ENCODE measurements at places on chromosomes 13 and 19.

DNA sequence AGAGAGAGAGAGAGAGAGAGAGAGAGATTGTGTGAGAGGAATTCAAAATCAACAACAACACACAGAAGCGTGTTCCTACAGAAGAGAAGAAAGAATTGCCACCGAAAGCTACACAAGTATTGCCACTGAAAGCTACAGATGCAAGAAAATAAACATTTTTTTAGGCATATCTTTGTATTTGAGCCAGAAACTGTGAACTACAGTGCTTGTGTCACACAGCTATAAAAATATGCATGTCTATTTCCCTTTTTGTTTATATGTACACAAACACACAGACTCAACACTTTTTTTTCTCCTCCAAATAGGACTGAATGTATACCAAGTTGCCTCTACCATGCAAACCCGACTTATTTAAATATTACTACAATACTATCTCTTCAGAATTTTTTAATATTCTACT, 290.4 kb downstream of the SLITRK5 start:
- no peak for DNase-seq

DNA sequence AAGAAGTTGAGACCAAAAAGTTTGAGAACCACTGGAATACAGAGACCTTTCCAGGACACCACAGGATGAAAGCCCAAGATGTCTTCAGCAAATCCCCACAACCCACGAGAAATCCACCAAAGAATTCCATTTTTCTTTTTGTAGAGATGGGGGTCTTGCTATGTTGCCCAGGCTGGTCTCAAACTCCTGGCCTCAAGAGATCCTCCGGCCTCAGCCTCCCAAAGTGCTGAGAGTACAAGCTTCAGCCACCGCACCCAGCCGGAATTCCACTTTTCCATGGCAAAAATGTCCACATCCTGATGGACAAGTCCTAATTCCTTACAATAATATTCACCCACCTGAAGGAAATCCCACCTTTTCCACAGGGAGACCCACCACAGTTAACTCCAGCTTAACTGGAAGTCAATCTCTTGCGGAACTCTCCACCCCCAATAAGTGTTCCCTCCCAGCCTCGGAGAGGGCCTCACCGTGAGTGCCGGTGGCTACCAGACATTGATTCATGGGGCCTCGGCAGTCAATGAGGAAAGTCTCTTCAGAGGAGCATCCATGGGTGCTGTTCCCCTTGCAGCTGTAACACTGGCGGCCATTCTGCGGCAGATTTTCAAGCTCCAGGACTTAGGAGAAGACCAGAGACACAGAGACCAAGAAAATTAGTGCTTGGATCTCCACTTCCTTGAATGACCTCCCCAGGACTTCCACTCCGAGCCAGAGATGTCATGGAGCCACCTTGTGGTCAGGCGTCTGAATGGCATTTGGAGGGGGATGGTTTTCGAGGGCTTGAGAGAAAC, 12.3 kb upstream of the CADM4 start:
- DNase-seq, result no peak

DNA sequence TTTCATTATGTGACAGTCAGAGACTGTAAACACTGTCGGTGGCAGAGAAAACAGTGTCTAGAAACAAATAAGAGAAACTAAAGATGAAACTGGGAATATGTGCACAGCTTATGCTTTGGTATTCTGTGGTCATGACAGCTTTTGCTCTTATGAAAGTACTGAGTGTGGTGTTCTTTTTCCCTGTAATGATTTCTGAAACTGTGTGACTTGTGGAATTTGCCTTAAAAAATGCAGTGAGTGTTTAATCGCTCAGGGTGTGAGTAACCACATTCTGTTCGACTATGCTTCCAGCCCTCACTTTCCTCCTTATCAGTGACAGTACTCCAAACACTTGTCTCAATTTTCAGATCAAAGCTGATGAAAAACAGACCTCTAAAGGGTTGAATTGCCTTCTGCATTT, 66.9 kb upstream of the DIAPH3 start:
- DNase-seq, result no peak

DNA sequence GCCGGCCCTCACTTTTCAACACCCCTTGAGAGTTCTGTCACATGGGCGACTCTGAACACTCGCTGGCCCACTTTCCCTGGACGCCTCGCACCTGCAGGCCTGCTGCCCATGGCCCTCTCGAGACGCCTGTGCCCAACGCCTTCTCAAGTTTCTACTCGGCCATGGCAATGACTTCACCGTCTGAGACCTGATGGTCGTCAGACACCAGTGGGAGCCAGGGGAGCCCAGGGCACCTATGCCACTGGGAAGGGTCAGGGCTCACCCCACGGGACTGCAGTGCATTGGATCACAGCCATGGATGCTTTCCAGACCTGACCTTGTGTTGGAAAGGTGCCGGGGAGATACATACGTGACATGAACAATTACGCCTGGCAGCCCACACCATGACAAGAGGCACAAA, 60.1 kb downstream of the KLF2 start:
- DNase-seq, result no peak

- no peak for DNase-seq
Observed at GRCh38 chr19:3024870-3025548, 4.1 kb downstream of the TLE2 start.

GRCh38 chr19:5286465-5287029, 54.1 kb downstream of the PTPRS start:
- no peak for DNase-seq

DNA sequence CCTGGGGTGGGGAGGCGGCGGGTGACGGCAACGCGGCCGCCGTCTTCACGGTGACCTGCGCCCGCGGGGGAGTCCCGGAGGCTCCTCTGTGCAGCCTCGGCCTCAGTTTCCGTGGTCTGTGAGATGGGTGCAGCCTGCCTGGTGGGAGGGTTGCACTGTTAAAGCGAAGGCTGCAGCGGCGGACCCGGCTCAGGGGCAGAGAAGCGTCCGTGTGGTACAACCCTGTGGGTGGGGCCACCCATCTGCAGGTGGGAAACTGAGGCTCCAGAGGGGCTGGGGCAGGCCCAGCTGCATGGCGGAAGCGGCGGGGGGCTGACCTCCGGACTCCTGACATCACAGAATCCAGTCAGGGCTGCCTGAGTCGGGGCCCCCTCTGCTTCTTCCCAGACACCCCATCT, 481 bp downstream of the FGF22 start:
- DNase-seq, result no peak

DNA sequence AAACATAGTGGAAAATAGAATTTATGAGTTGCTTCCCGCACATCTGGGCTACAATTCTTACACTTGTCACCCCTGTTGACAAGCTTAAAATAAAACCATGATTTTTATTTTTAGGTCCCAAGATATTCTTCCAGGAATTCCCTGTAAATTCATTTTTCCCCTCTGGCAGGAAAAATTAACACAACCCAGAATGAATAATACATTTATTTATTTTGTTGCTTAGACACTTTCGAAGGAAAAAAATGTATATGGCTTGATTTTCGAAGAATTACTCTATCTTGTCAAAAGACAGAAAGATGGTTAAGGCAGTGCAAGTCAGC, 74.4 kb downstream of the LHFPL6 start:
- no peak for DNase-seq

DNA sequence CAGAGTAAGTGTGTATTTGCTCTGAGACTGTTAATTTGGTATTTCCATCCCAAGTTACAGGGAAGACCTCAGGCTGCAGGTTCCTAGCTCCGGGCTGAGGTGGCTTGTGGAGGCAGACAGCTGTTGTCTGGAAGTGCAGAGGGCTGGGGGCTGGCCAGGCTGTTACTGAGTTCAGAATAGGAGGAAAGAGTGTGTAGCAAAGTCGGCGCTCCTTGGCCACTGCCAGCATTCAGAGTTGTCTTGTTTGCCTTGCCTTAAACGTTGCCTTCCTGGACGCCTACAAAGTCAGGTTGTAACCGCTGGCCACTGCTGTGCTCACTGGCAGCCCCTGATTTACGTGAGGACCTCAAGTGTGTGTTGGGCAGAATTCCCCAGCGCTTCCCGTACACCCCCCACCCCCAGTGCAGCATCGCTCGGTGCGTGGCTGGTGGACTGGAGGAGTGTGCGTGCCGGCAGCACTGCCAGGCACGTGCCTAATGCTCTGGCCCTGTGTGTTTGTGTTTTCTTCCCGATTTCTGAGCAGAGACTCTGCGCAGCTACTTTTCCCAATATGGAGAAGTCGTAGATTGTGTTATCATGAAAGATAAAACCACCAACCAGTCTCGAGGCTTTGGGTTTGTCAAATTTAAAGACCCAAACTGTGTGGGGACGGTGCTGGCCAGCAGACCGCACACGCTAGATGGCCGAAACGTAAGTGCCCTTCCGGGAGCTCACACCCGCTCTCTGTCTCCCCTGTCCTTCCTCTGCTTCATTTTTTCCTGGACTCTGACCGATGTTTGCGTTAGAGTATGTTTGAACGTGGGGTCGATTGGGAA, 10.5 kb downstream of the DAZAP1 start:
- no peak for DNase-seq

DNA sequence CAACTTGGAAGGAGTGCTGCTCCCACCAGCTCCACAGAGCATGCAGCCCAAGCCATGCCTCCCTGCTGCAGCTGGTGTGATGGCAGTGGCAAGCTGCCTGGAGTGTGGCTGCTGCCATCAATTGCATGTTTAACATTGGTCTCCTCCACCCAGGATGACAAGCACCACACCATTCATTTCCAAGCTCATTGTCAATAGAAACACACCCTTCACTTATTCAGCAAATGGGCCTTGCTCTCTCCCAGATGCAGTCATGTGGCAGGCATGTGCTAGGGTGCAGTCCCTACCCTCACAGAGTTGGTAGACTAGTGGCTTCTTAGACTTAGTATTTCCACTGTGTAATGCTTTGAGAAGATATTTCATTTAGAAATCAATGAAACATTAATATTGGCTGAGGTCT, 70.8 kb upstream of the FGF14 start:
- no peak for DNase-seq

- no peak for DNase-seq
Observed at GRCh38 chr13:97004886-97005285, 10.6 kb upstream of the OXGR1 start.

DNA sequence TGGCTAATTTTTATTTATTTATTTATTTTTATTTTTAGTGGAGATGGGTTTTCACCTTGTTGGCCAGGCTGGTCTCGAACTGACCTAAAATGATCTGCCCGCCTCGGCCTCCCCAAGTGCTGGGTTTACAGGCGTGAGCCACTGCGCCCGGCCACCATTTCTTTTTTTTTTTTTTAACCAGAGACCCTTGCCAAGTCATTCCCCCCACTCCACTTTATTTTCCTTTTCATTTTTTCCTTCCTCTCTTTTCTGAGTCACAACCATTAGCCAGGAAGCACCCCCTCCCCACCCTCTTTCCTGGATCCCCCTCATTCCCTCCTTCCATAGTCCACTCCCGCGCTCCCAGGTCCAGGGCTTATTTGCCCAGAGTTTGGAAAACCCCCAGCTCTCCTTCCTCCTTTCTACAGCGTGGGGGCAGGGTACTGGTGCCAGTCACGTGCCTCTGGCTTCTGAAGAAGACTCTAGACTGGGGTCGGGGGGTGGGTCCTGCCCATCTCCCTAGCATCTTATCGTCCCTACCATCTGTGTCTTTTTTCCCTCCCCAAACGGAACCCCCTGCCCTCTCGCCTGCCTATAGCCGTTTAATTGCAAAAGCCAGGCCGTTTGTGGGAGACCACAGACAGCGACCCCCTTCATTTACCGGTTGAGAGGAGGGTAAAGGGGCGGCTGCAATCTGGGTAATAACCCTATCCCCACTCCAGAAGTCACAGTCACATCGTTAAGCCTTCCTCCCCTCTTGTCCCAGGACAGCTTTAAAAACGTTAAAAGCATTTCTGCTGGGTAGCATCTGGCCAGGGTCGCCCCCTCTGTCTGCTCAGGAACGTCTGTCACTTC, 1.1 kb upstream of the CALR start:
- DNase-seq, result no peak

- DNase-seq, result no peak
Observed at GRCh38 chr19:15367439-15367838, 12.1 kb downstream of the AKAP8 start.

GRCh38 chr19:38509027-38509426, 75.5 kb downstream of the RYR1 start:
- DNase-seq, result no peak

DNA sequence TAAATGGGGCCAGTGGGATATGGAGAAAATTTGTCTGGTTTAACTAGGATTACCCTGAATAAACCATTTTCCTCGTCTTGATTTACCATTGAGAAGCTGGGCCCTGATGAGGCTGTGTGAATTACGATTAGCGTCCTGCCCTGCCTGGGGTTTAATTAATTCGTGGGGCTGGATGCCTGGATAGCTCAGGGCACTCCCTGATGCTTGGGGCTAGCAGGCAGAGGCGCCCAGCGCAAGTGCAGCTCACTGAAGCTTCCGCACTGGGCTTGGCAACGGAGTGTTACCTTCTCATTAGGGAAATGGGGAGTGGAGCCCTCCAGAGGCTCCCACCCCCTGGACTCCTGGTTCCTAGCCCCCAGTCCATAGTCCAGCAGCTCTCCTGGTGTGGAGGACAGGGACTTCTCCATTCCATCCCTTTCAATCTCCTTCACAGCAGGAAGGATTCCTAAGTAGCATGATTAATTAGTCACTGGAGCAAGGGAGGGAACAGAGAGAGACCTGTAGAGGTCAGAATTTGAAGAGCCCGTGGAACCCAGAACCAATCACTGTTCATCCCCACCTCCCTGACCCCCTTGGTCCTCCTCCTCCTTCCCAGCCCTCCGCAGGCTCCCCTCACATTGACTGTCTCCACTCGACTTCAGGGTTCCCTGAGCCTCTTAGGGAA, 107.2 kb downstream of the UQCRFS1 start:
- no peak for DNase-seq

GRCh38 chr19:10896851-10897526, 25.6 kb downstream of the CARM1 start:
- DNase-seq, result no peak

DNA sequence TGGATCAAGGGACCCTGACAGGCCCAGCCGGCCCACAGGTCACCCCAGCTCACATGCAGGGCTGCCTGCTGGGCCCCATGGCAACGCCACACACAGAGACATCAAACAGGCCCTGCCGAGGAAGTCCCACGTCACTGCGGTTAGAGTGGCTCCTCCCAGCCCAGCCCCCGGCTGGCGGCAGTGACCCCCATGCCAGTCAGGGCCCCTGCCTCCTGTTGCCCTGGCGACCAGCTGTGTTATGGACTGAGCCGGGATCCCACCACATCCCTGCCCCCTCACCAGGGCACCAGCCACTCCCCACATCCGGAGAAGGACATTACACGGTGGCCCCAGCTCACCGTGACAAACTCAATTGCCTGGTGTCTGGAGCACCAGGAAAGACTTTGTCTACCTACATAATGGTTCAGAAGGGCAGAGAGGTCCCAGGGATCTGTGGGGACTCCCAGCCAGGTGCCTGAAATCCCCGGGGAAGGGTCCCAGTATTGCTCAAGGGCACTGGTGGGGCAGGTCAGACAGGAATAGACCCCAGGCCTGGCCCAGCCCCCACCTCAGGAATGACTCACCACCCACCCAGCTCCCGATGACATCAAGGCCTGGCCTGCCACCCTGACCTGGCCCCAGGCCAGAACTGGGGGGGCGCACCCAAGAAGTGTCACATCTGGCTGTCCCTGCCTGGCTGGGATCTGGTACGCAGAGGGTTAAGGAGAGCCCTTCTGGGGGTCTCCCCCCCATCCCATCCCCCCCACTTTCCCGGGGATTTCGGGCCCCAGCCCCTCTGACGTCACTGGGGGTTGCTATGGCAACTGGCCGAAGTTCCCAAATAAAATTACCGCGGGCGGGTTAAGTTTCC, 30.2 kb upstream of the NANOS3 start:
- DNase-seq, result no peak

Data from NCI-H1436 treated with DMSO at 0.1 percent for 48 hours (cell line).